ENCODE measurements at places on chromosomes 7 and 10.

- DNase-seq = no peak
Observed at GRCh38 chr10:79562135-79562756, 2.0 kb upstream of the SFTPA2 start.

- DNase-seq = no peak
Observed at GRCh38 chr10:126135941-126136595, 239.7 kb downstream of the FANK1 start.

DNA sequence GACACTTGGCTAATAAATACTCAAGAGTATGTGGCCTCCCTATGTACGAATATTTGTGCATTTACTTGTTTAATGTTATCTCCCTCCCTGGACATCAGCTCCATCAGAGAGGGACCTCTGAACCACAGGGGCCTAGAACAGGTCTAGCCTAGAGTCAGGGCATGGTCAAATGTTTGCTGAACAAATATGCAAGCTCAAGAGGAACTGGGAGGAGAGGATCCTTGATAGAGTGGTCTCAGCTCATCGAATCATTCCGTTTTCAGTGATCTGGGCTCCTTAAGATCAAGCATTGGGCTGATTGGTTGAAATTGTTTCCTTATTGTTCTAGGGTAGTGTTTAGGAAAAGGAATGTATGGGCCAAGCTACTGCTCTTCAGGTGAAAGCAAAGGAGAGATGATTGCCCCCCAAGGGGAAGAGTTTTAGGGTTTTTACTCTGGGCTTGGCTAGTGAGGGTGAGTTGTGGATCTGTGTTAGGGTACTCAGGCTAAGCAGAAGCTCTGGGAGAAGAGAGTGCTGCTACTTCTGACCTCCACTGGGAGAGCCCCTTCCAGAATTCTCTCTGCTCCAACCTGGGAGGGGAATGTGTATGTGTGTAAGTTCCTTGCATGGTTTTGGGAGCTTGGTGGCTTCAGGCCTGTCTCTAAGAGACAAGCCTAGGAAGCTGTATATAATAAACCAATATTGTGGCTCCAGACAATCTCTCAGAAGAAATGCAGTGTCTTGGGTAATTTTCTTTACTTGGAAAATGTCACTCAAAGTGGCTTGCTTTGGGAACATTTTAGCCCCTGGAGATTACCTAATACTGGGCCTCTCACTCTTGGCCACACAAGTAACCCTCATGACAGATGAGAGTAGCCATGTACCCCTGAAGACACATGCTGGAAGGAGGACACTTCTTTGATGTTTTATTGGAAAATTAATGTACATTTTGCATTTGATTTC, 110.0 kb downstream of the EMX2 start:
- no peak for DNase-seq

- no peak for DNase-seq
Observed at GRCh38 chr7:111150709-111151108, 59.8 kb downstream of the LRRN3 start.

DNA sequence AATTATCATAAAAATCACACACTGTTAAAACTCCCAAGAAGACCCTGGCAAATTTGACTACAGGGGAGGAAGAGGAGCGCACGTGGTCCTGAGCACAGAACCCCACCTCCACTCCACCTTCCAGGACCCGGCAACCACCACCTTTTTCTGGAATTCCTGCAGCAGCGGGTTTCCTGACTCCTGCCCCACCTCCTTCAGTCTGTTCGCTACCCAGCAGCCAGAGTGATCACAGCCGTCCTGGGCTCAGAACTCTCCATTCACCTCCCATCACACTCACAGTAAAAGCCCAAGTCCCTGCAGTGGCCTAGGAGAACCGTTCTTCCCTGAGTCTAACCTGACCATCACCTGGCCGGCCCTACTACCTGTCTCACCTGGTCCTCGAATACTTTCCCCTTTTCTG, 107.4 kb upstream of the FAM204A start:
- DNase-seq = no peak

DNA sequence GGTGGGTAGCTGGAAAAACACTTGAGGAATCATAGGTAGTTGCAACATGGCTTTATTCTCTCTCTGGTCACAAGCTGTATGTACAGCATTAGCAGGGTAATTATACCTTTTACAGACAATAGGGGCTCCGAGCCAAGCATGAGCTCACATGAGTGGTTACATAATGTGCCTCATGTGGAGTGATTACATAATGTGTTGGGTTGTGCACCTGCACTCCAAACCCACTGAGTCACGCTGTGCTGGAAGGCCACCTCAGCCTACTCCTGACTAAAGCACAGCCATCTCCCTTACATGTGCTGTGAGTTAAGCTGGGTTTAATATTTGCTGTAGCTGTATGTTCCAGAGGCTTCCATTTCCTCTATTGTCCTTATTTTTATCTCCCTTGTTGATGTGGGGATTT, 348.7 kb upstream of the SEMA3C start:
- DNase-seq = no peak

DNA sequence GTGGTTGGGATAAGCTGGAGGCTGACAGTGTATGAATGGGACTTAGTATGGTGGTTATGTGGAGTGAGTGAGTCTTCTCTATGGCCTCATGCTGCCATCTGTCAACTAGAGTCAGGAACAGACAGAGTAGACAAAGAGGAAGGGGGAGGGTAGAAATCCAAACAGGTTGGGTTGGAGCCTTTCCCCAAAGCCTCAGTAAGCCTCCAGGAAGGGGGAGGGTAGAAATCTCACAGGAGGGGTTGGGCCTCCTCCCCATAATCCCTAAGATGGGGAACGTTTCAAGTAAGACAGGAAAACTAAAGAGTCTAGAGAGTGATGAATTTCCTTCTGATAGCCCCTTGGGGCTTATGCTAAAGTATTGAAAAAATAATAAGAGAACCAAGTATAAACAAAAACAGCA, 2.0 kb upstream of the AKR1B15 start:
- no peak for DNase-seq

DNA sequence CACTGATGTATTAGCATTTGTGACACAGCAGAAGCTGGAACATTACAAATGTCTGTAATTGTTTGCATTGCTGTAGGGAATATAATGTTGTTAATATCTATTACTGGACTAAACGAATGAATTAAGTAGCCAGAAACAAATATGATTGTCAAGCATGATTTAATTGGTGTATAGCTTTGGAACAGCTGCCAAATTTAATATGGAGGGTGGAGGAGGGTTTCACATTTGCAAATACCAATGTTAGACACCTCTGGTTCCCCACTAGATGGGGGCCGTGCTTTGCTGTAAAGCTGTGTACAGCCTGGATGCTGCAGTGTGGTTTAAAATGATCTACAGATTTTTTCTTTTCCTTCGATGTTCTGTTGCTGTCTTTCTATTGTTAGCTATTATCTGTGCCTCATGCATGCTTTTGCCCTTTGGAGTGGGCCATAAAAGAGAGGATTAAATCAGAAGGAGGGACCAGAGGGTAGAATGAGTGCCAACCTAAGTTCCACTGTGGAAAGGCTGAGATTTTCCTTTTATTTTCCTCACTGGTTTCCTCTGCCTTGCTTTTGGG, 23.1 kb downstream of the DNAJB9 start:
- peak; percentile 87 for DNase-seq

Data from NCI-H1105 treated with DMSO at 0.1 percent for 48 hours (cell line).